ENCODE measurements at places on chromosomes 6 and 20.

- DNase-seq = no peak
Measured at GRCh38 chr6:87897663-87898062, 150.0 kb upstream of the SPACA1 start.

GRCh38 chr6:100165442-100165841 lies 171.4 kb upstream of the MCHR2 start:
- DNase-seq = no peak

DNA sequence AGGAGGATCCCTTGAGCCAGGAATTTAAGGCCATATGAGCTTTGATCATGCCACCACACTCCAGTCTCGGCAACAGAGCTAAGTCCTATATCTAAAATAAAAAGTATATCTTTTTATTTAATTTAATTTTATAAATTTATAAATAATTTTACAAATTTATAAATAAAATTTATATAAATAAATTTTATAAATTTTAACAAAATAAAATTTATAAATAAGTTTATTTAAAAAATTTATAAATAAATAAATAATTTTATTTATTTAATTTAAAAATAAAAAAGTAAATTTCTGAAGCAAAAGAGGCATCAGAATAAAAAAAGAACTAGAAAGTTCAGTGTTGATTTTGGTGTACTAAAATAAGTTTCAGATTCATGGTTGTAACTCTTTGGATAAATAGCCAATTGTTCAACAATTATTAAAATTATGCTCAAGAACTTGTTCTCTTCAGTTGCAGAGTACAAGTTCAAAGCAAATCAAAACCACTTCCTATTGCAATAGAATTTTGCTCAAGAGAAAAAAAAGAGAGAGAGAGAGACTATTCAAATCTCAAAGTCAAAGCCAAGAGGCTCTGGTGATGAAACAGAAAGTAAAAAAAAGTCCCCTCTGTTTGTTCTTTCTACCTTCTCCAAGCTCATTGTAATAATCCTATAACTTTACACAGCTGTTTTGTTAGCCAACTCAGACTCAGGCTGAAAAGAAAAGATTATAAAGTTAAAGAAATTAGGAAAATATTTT lies 547.5 kb upstream of the ADGRB3 start:
- no peak for DNase-seq

DNA sequence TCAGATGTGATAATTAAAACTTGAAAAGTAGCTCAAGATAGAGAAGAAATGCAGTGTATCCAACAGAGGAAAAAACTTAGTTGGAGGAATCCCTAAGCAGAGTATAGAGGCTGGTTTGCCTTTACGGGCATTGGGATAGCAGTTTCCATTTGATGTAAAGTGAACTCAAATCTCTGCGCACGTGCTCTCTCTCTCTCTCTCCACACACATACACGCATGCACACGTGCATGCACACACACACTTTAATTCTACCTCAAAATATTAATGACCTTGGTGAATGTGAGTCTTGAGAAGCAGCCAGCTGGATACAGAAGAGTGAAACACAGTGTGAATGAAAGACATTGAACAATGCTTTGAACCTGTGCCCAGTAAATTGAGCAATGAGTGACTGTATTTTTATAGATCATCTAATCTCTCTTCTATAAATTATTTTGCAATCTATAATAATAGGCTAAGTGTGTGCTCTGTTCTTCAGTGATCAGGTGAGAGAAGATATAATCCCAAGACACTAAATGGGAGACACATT lies 247.7 kb upstream of the FAM83B start:
- no peak for DNase-seq

- no peak for DNase-seq
Measured at GRCh38 chr6:111265842-111266241, 178.5 kb downstream of the SLC16A10 start.

DNA sequence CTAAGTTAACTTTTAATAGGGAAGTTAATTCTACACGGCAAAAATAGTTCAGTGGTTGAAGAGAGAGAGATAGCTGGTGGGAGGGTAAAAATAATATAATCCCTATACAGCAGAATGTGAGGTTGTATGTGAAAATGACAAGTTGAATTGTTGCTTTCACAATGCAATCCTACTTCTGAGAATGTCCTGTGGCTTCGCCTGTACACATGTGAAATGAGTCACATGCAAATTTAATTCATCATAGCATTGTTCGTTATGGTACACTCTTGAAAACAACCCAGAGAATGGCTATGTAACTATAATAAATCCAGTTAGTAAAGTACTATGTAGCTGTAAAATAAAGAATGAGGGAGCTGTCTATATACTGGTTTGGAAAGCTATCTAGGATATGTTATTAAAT lies 46.0 kb upstream of the HINT3 start:
- no peak for DNase-seq

DNA sequence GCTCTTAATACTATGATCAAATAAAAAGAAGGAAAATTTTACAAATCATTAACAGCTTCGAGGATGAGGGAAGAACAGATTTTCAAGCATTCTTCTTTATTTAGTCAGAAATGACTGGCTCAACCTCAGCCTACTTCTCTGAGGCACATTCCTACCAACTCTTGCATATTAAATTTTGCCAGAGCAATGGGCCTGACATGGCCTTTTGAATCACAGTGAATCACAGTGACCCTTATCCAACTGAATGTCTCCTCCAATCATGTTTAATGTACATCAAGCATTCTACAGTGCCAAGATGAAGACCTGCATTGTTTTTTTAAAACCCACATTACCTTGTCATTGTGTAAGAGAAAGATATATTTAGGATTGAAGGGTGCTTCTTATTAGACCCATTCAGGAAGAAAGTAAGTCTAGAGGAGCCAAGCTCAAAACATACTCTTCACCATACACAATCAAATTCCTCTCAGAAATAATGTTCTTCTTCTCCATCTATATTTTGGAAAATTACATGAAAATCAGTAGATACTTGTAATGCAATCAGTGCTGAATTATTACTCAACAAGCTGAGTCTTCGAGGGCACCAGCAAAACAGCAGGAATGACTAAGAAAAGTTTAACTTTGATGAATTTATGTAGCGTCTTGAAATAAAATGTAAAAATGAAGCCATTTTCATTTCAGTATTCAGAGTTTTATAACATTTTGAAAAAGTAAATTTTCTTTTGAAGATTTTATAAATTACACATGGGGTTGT lies 44.1 kb upstream of the MOXD1 start:
- peak; percentile 96 for DNase-seq

DNA sequence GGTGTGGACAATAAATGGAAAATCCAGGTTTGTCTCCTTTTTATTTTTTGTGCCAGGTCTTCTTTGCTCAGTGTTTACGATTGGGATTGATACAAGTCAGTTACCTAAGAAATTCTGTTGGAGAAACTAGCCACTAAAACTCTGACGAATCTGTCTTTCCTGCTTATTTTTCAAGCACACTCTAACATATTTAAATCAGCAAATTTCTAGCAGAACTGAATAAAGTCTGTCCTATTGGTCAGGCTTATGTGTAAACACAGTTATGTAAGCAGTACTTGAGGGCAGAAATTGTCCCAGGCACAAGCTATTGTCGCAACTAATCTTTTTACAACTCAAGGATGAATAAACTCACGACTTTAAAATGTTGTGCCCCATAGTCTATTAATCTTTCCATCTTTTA lies 12.1 kb upstream of the EXOC2 start:
- no peak for DNase-seq

DNA sequence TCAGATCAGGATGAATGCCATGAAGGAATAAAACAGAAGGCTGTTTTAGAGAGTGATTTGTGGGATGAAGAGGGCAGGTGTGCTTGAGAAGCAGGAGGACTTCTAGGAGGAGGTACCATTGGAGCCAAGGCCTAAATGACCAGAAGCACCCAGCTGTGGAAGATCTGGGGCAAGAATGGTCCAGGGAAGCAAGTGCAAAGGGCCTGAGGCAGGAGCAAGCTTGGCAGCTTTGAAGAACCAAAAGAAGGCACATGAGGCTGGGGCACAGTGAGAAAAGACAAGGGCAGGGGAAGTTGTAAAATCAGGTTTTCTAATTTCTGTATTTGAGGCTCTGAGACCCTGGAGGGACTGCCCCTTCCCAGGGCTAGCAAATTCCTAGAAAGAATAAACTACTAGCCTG lies 9.8 kb downstream of the SLC13A3 start:
- DNase-seq = no peak

DNA sequence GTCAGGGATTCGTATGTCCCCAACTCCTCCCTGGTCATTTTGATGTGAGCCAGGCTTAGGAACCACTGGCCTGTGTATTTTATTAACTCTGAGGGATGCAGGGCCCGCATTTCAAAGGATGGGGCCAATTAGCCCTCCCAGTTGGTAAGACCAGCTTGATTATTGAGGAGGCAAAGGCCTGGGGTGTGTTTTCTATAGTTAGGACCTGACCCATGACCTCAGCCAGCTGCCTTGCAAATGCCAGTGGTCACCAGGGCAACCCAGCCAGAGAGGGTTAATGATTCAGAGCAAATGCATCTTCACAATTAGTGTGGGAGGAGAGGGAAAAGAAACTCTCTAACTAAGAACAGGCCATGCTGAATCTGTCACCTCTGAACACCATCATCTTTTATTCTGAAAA lies 835.4 kb downstream of the MAFB start:
- DNase-seq = peak; percentile 92

GRCh38 chr20:38579921-38580320 lies 1.1 kb upstream of the ADIG start:
- no peak for DNase-seq

DNA sequence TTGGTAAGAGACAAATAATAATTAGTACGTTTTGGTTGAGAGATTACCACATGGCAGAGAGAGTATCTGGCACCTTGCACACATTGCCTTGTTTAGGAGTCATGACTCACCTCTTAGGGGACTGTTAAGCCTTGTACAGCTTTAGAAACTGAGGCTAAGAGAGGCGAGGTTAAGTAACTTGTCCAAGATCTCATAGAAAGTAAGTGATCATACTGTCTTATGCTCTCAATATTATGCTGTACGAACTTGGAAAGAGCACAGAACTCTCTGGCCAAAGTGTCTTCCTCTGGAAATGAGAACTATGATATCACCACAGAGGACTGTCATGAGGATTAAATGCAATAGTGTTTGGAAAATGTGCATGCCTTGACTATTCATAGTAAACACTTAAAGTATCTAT lies 249.0 kb downstream of the UTRN start:
- DNase-seq = no peak

DNA sequence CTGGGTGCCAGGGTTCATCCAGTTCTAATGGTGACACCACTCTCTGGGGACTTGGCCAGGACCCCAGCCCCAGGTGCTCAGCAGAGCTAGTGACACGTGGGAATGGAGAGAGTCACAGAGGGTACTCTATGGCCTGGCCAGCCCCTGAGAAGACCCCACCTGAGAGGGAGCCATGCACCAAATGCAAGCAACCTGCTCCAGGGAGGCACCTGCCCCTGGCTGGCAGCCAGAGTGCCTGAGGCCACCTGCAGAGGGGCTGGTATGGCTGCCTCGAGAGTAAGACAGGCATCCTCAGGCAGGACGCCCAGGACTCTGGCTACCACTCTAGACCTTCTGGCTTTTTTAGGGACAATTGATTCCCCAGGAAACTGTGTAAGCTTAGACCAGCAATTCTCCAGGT lies 38.6 kb upstream of the CST7 start:
- no peak for DNase-seq

GRCh38 chr6:30686009-30686907 lies at the start of gene PPP1R18:
Gene PPP1R18 (minus strand): TSS chr6:30686645. CDS start chr6:30686018, 627 bp downstream.
- no peak for DNase-seq

GRCh38 chr6:161743509-161744178 lies 469.8 kb upstream of the AGPAT4 start:
- no peak for DNase-seq

GRCh38 chr6:29924731-29925130 lies 17.6 kb upstream of the HLA-A start:
- no peak for DNase-seq

DNA sequence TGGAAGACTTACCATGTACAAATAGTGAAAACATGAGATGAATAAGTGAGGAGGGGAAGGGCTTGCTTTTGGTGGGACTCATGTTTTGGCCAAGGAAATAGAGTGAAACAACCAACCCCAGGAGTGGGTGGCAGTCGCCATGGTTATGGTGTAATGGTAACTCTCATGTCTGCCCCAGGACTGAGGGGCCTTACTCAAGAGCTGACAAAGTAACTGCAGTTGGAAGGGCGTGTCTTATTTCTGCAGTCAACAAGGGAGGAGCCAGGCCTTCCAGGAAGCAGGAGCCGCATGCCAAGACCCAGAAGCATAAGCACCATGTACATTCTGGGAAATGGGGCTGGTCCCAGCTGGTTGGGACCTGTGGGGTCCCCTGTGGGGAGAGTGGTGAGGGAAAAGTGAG lies 108.5 kb downstream of the UNC5CL start:
- DNase-seq = no peak

DNA sequence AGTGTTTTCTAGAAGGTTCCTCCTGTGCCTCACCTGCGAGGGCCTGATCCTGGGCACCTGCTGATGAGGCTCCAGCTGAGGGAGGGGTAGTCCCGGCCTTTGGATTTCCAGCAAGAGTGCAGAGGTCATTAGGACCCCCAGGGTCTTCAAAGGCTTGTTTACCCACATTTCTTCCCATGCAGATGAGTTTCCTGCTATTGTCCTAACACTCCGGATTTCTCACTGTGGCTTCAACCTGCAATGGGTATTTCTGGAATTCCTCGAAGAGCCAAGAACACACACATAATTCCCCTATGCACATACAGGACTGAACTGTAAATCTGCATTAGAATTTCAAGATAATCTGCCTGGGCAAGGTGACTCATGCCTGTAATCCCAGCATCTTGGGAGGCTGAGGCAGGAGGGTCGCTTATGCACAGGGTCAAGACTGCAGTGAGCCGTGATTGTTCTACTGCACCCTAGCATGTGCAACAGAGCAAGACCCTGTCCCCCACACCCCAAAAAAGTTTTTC lies 53.9 kb downstream of the ADNP start:
- DNase-seq = no peak

GRCh38 chr6:152096863-152097496 lies 289.5 kb downstream of the ESR1 start:
- DNase-seq = peak; percentile 77

Measured in HS-5 (cell line).